Activated T-cell treated with anti-CD3 and anti-CD28 coated beads for 48 hours (primary cell): ENCODE measurements at places on chromosomes 2 and 18.

DNA sequence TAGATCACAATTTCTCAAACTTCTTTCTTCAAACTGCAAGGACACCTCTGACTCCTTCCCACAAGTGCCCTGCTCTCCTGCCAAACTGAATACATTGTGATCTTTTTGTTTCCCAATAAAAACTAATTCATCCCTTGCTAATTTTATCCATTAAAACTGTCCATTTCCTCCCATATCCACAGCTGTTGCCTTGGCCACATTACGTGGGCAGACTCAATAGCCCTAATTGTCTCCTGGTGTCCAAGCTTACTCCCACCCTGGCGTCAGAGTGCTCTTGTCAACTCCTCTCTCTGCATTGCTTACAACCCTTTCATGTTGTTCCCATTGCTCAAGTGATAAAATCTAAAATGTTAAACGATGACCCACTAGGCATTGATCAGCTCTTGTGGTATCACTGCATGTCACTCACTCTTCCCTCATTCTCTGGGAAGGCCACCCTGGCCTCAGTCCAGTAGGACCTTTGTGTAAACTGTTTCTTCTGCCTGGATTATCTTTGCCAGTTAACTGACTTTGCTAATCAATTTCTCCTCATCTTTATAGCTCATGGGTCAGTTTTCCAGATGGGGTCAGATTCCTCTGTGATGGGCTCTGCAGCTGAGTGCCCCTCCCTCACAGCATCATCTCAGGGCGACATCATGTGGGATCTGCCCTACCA is 525.0 kb downstream of the SLC4A3 start:
- DNase-seq = no peak

DNA sequence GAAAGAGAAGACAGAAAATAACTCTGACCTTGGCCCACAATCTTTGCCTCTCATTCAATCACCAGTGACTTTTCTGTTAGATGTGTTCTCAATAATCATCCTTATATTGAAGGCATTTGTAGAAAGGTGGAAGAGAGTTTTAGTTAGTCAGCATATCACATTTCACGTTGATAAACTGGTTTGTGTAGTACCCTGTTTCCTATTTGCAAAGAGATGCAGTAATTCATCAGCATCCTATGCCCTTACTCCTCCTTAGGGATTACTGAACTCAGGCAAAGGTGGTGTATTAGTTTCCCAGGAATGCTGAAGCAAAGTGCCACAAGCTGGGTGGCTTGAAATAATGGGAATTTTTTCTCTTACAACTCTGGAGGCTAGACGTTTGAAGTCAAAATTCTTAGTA is 145.0 kb downstream of the SPP2 start:
- DNase-seq = no peak

DNA sequence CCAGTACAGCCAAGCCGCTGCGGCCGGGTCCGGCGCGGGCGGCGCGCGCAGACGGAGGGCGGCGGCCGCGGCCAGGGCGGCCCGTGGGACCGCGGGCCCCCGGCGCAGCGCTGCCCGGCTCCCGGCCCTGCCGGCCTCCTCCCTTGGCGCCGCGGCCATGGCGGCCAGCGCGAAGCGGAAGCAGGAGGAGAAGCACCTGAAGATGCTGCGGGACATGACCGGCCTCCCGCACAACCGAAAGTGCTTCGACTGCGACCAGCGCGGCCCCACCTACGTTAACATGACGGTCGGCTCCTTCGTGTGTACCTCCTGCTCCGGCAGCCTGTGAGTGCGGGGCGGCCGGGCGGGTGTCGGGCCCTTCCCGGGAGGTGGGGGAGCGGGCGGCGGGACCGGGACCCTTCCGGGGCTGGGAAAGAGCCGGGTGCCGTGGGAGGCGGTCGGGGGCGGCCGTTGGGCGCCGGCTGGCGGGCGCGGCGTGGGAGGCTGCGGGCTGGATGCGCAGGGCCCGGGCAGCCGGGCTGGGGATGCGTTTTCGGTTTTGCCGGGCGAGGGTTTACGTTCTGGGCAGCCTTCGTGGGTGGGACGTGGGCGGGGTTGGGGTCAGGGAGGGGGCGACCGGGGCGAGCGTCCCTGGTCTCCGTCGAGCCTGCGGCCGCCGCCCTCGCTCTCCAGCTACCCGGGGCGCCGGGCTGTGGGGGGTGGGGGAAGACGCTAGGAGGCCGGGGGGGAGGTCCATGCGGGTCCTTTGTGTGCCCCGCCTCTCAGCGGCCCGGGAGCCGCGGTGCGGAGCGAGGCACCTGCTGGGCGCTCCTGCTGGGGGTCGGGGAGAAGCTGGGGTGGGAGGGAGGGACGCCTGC is 537 bp downstream of the AGFG1 start:
- DNase-seq = peak; percentile 50

- no peak for DNase-seq
Measured at GRCh38 chr18:7198326-7198725, 32.6 kb upstream of the LRRC30 start.

- no peak for DNase-seq
Measured at GRCh38 chr2:3193443-3194330, 183.9 kb downstream of the EIPR1 start.

DNA sequence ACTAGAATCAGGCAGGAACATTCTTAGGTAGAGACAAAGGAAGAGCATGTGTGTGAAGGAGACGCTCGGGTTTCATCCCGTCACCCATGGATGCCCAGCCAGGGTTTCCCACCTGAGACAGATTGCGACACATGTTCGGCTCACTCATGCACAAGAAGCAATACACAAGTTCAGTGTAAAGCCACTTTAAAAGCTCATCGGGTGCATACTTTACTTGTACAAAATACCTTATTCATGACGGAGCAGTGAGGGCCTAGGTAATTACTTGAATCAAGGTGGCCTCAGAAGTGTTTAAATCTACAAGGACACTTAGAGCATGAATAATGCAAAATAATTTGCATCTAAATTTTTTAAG is 42.0 kb downstream of the ZEB2 start:
- no peak for DNase-seq

DNA sequence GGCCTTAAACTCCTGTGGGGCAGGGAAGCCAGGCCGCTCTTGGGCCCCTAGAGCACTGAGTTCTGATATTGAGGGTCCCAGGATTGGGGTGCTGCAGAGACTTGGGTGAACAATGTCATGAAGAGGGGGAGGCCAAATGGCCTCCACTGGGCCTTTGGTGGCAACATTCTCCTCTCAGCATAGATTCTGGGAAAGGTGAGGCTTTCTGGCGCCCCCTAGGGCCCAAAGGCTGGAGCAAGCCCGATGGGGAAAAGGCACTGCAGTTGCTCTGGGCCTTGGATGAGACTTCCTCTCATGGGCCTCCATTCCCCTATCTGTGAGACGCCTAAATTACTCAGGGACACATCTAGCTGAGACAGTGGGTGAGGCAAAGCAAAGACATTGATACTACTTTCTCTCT is 84.8 kb downstream of the ACAA2 start:
- peak; percentile 43 for DNase-seq

GRCh38 chr2:10254373-10255188 is 48.1 kb upstream of the HPCAL1 start:
- DNase-seq = no peak

- DNase-seq = no peak
Measured at GRCh38 chr2:680496-680895, 3.3 kb upstream of the TMEM18 start.

- no peak for DNase-seq
Measured at GRCh38 chr2:105274046-105274445, 32.5 kb downstream of the GPR45 start.

- no peak for DNase-seq
Measured at GRCh38 chr18:6757931-6758330, 28.4 kb downstream of the ARHGAP28 start.

DNA sequence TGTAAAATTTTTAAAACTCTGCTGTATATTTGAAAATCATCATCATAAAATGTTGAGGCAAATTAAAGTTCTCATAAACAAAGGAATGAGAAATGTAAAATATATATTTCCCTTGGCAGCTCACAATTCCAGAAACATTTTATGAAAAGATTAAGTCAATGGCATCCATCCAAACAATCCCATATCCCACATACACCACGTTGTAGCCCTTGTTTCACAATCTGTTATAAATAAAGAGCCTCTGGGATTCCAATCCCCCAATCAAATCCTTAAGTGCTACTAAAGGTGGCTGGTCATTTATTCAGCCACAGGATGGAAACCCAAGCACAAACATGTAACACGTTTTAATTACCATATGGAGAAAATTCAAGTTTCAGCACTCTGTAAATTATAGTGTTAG is 51.7 kb downstream of the GFPT1 start:
- no peak for DNase-seq

DNA sequence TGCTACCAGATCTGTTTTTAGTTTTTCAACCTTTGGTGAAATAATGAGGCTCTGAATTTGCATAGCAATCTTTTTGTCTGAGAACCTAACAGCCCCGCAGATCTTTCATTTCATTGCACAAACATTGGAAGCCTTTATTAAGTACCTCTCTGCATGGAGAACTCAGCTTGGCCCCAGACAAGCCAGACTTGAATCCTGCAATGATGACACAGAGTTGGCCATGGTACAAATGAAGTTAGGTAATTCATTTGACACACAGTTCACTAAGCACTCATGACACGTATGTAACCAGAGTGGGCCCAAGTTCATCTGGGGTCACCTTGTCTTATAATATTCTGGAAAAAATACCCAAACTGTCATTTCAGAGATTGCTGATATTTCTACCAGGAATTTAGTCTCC is 439.1 kb upstream of the ID2 start:
- DNase-seq = no peak

GRCh38 chr2:136005462-136006196 is 20.2 kb upstream of the DARS1 start:
- no peak for DNase-seq

DNA sequence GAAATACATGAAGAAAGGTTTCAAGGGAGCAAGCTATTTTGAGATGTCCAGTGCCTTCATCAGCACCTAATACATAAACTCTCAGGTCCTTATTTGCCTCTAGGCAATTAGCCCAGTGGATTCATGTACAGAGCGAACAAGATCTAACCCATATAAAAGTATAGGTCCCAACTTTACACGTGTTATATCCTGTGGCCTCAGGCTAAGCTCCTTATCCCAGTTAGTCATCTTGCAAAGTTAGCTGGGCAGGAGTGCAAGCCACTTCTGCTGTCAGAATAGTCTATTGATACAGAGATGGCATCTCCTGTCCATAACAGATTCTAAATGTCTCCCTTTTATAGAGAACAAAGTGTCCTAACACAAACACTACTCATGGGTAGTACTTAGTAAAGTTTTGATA is 203.9 kb upstream of the PIK3C3 start:
- no peak for DNase-seq

GRCh38 chr2:144796936-144797335 is 277.0 kb upstream of the ZEB2 start:
- DNase-seq = no peak

GRCh38 chr2:72325592-72326422 is 178.1 kb upstream of the CYP26B1 start:
- DNase-seq = peak; percentile 4

DNA sequence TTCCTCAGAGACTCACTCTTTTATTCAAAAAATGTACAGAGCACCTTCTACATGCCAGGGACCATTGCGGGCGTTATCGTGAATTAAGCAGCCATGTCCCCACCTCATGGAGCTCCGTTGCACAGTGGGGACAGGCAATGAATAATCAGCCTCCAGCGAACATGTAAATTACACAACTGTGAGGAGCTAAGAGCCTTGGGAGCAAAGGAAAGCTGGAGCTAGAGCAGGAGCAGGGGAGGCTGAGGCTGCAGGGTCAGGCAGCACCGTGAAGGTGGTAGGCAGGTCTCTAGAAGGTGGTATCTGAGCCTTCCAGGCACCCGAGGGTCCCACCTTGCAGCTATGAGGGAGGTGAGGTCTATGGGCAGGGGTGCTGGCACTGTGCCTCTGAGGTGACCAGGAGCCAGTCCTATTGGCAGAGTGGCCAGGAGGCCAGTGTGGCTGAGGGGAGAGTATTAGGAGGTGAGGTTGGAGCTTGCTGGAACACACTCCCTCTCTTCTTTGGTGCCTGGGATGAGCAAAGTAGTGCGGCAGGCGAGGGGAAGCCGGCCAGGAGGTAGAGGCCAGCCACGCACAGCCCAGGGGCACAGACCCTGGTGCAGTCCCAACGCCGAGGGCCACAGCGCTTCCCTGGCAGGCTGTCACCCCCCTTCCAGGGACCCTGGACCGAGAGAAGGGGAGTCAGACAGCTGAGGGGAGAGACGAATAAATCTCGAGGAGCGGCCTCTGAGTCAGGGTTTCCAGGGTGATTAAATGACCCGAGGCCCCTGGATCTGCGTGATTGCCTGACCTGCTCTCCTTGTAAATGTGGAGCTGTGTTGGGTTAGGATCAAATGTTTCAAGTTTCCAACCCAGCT is 167.3 kb downstream of the SEPTIN10 start:
- DNase-seq = no peak

GRCh38 chr18:61531891-61532290 is 198.7 kb downstream of the CDH20 start:
- DNase-seq = no peak

DNA sequence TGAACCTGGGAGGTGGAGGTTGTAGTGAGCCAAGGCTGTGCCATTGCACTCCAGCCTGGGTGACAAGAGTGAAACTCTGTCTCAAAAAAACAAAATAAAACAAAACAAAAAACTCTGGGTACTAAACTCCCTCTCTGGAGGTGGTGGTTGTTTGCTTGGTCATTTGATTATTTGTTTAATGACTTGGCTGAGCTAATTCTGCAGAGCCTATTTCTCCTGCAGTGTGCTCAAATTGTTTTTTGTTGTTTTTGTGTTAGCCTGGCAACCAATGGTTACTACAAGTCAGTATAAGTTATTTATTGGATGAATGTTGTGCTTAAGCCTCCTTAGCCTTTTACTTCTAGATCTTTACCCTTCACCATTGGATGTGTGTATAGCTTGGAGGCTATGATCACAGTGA is 387.5 kb downstream of the ADCYAP1 start:
- no peak for DNase-seq

DNA sequence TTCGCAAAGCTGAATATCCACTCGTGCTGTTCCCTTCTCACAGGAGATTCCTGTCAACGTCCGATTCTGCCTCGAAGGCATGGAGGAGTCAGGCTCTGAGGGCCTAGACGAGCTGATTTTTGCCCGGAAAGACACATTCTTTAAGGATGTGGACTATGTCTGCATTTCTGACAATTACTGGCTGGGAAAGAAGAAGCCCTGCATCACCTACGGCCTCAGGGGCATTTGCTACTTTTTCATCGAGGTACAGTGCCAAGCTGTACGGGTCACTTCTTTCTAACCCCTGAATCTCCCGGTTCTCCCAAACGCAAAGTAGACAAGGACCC is 14.6 kb downstream of the CNDP2 start:
- DNase-seq = no peak

DNA sequence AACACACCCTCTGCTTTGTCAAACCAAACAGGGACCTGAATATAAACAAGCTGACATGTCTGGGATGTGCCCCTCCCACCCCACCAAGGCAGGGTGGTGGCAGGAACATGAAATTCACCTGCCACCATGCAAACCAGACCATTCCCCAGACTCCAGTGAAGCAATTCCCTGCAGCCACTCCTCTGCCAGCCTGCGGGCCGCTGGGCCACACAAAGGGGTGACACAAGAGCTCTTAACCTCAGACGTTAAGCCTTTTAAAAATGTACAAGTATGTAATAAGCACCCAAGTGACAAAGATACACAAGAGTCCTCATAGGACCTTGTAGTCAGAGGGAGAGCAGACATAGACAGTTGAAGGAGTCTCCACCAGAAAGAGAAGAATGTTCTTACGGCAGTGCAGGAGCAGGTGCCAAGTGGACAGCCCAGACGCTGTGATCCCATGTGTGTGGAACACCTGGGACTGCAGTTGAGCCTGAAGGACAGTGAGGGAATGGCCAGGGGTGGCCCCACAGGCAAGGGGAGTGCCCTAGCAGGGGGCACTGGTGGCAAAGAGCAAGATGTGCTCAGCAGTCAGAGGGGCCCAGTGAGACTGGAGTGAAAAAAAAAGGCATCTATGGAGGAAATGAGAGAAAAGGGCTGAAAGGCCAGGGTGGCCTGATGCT is 36.9 kb downstream of the CRACDL start:
- DNase-seq = no peak

- no peak for DNase-seq
Measured at GRCh38 chr18:6056171-6056910, 161.0 kb upstream of the TMEM200C start.
